Bronchial epithelial cell (primary cell): ENCODE measurements at places on chromosomes 16 and 17. TPM values are rescaled to one million over a fixed set of nuclear protein-coding genes. Genes with fewer than 3 reads are reported as not detected.
A peak's percentile ranks its signal among the peaks of the same experiment; 100 is the strongest.

DNA sequence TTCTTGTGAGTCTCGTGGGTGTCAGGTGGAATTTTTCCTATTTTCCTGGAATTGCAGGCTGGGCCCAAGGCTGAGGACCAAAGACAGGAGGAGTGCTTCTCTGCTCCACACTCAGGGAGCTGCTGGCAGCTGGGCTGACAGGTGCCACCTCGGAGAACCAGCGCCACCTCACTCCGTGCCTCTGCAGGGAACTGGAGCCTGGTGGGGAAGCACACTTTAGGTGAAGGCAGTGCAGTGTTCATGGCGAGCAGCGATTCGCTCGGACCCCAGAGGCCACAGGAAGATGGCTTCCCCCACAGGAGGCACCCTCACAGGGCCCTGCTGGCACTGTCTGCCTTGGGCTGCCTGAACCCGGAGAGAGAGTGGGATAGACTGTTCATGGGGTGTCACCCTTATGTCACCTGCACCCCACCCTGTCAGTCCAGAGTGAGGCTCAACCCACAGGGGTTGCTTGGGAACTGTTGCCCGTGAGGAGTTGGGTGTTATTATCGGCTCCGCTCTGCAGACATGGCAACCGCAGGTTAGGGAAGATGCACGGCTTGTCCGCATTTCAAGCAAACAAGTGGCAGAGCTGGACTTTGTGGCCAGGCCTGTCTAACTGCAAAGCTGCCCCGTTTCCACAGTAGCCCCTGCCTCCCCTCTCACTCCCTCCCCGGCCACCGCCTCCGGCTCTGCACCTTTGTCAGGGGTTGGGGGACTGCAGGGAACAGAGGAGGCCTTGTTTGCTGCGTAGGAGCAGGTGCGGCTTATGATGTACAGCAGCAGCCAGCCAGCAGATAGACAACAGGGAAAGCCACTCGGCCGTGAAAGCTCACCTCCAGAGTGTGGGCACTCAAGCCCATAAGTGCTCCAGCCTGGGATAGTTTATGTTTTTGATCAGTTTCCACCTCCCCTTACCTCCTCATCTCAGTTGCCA lies 15.5 kb downstream of the TBC1D24 start:
- no peak for DNase-seq

The AIPL1 gene
- total RNA-seq, result under 0.01 TPM in 1 of 2 replicates, not detected in the other

The SKAP1 gene
- total RNA-seq, result not detected in 2 replicates

DNA sequence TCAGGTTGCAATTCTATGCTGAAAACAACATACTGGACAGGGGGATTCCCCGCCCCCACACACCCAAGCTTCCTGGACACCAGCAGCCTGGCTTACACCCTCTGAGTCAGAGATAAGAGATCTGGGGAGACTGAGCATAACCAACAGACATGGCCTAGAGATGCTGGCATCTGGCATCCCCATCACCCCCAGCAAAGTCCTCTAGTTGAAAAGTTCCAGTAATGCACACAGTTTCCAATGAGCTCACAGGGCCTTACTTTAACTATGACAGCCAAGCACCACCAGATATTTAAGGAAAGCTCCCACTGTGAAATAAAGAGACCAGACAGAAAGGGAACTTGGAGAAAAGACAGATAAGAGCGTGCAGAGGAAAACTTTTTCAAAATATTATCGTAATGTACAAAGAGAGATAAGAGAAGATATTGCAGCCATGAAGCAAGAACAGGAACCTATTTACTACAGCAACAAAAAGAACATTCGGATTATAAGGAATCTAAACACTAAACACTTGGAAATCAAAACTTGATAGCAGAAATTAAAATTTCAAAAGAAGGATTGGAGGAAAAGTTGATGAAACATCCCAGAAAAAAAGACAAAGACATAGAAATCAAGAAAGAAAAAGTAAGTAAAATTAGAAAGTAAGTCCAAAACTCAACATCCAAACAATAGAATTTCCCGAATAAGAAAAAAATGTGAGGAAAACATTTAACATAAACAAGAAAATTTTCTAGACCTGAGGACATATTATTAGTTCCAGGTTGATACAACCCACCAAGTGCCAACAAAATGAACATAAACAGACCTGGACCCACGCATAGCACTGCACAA lies 17.2 kb upstream of the ALOX15 start:
- peak; percentile 58 for DNase-seq

DNA sequence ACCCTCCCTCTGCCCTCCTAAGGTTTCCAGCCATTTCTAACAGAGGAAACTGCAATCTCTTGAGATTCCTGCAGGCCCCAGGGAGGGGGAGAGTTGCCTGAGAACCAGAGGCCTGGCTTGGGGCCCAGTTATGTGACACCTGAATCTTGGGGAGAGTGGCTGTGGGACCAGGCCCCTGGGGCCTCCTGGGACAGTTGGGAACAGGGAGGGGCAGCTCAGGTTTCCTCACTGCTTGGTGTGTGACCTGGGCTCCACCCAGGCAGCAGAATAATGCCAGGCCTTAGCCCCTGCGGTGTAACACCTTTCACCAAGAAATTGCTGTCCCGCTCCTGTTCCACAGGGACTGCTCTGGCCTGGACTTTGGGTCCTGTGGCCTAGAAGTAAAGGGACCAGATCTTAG lies 44.3 kb upstream of the CRHR1 start:
- DNase-seq, result no peak

The MYLK3 gene
- total RNA-seq, result under 0.01 TPM in 1 of 2 replicates, not detected in the other

DNA sequence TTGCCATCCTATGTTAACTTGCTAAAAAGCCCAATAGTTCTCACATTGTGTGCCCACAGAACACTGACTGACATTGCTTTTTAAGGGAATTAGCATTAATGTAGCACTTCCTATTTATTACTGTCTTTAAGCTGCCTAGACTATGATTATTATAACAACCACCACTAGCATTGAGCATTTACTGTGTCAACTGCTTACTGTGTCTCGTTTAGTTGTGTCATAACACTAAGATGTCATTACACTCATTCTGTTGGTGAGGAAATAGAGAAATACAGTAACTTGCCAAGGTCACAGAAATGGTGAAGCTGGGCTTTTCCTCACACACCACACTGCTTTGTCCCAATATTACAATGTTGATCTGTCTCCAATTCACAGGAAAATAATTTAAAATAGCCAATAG lies 30.2 kb downstream of the TRIM25 start:
- DNase-seq, result no peak

DNA sequence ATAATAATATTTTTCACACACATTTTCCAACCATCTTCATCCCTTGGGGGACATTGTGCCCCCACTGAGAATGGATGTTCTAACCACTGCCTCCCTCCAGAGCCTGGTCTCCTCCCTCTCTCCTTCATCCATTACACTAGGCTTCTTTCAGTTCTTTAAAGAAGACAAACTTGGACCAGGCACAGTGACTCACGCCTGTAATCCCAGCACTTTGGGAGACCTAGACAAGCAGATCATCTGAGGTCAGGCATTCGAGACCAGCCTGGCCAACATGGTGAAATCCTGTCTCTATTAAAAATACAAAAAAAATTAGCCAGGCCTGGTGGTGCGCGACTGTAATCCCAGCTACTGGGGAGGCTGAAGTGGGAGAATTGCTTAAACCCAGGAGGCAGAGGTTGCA lies 6.5 kb downstream of the ALOX15 start:
- DNase-seq, result no peak

- DNase-seq, result no peak
Observed at GRCh38 chr17:19510903-19511302, 22.8 kb upstream of the SLC47A1 start.
